ENCODE measurements at places on chromosomes 2 and 18. TPM values are rescaled to one million over a fixed set of nuclear protein-coding genes. Genes with fewer than 3 reads are reported as not detected.

The PXDN gene
- 189 TPM for total RNA-seq

The FAM237A gene
- not detected for total RNA-seq

The GULP1 gene
- 62.0 TPM for total RNA-seq

The SPHKAP gene
- total RNA-seq, result 18.2 TPM

The C2orf81 gene
- total RNA-seq, result 1.0 TPM

The FAHD2B gene
- 15.9 TPM for total RNA-seq

The CKAP2L gene
- total RNA-seq, result 35.3 TPM

DNA sequence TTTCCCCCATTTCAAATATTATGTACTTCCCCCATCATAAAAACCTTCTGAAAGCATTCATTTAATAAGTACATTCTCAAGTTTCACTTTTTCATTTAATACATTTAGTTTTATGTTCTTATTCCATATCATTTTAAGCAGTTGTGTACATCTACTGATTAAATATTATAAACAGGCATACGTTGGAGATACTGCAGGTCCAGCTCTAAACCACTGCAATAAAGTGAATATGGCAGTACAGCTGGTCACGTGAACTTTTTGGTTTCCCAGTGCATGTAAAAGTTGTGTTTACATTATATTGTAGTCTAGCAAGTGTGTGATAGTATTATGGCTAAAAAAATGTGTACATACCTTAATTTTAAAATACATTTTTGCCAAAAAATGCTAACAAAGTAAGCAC lies 48.7 kb downstream of the TET3 start:
- DNase-seq, result no peak

DNA sequence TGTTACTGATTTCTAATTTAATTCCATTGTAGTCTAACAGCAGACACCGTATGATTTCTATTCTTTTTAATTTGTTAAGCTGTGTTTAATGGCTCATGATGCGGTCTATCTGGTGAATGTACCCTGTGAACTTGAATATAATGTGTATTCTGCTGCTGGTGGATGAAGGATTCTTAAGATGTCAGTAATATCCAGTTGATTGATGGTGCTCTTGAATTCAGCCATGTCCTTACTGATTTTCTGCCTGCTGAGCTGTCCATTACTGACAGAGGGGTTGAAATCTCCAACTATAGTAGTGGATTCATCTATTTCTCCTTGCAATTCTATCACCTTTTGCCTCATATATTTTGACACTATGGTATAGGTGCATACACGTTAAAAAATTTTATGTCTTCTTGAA lies 373.3 kb upstream of the RAB12 start:
- DNase-seq, result no peak

DNA sequence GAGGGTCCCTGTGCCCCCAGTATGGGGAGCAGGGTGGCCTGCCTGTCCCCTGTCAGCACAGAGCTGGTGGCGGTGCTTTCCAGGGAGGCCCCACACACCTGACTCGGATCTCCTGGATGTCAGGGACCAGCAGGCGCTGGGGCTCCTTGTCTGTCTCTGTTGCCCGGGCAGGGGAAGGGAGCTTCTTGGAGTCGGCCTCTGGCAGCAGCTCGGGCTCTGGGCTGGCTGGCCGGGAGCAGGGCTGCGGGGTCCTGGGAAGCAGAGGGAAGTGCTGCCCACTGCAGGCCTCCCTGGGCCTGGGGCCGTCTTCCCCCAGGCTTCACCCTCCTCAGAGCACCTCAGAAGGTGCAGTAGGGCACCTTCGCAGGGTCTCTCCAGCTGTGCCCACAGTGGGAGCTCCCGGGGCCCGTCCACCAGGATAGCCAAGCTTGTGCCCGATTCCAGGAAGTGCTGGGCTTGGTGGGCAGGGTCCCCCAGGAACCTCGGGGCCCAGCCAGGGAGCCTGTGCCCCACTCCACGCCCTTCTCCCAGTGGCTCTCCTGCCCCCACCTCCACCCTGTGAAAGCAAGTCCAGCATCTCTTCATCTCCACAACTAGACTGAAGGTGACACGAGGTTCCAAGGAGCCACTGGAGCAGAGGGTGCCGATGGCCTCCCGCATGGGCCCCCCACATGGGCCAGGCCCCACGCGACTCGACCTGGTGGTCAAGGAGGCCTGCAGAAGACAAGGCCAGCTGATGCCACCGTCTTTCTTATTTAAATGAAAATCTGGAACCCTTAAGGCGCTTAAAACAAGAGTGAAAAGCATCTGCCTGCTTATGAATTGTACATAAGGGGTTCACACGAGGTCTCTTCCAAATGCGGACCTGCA lies 28.2 kb downstream of the AQP12A start:
- no peak for DNase-seq

- no peak for DNase-seq
These were observed 90.6 kb downstream of the APOB start for GRCh38 chr2:20953146-20953824.

- DNase-seq, result no peak
These were observed 330.0 kb upstream of the DCC start for GRCh38 chr18:52009958-52010357.

GRCh38 chr2:67399144-67399543 lies 2.0 kb downstream of the ETAA1 start:
- DNase-seq, result no peak

GRCh38 chr18:48037481-48038271 lies 107.2 kb upstream of the SMAD2 start:
- no peak for DNase-seq

- no peak for DNase-seq
These were observed 248.4 kb upstream of the MEIS1 start for GRCh38 chr2:66186537-66186936.

- DNase-seq, result no peak
These were observed 171.8 kb downstream of the UBE2E3 start for GRCh38 chr2:181152226-181152625.

- no peak for DNase-seq
These were observed 25.3 kb downstream of the NABP1 start for GRCh38 chr2:191703079-191703725.

DNA sequence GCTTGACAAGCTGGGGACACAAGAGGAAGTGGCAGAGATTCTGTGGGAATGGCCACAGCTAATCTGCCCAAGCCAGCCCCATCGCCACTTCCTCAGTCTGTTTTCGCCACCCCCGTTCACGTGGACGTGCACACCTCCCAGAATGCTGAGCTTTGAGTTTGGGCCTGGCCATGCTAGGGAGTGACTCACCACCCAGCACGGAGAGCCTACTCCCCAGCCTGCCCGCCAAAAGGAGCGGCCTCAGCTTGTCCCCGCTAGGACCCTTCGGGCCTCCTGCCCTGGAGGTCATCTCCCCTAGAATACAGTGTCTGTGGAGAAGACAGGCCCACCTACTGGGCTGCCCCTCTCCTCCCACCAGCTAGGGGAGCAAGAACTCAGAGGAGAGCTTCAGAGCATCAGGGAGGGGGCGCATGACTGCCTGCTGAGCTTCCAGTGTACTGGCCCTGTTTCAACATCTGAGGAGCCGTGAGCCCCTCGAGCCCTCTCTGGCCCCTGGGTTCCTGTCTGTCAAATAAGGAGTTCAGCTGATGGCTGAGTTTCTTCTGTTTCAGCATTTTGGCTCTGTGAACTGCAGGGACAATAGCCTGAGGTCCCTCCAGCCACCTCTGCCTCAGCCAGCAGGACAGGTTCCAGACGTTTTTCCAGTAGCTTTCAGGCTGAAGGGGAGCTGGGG lies 5.1 kb downstream of the SLC35F6 start:
- DNase-seq, result no peak

GRCh38 chr2:191836471-191836852 lies 10.4 kb downstream of the CAVIN2 start:
- DNase-seq, result no peak

DNA sequence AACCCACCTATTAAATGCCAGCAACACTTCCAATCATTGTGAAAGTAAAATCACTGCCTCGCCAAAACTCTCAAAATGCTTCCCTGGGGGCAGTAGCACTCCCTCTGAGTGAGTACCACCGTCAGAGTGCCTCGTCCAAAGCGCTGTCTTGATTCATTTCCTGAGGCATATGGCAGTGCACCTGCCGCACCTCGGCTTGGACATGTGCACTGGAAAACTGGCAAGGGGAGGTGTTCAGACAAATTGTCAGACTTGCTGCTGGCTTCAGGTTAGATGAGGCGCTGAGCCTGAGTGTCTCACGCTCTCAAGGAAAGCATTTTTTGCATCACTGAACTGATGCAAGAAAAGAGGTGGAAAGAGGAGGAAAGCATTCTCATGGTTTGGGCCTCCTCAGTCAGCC lies 132.8 kb downstream of the ATL2 start:
- no peak for DNase-seq

DNA sequence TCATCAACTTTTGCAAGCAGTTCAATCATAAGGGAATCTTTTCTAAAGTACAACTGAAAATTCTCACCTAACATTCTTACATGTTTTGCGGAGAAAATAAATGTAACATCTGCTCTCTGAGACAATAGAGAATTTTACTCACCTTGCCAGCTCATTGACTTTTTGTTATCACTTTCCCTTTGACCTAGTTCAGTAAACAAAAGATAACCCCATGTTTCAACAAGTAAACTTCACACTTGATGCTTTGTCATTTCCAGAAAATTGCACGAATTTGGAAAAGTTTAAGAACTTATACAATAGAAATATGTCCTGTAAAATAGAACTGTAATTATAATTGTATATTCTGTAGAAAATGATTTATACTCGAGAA lies 1110.0 kb upstream of the ACVR2A start:
- DNase-seq, result no peak

- DNase-seq, result no peak
These were observed 250.9 kb downstream of the IRS1 start for GRCh38 chr2:226548732-226549131.
